ENCODE measurements at places on chromosomes 4 and X. TPM values are rescaled to one million over a fixed set of nuclear protein-coding genes. Genes with fewer than 3 reads are reported as not detected.

DNA sequence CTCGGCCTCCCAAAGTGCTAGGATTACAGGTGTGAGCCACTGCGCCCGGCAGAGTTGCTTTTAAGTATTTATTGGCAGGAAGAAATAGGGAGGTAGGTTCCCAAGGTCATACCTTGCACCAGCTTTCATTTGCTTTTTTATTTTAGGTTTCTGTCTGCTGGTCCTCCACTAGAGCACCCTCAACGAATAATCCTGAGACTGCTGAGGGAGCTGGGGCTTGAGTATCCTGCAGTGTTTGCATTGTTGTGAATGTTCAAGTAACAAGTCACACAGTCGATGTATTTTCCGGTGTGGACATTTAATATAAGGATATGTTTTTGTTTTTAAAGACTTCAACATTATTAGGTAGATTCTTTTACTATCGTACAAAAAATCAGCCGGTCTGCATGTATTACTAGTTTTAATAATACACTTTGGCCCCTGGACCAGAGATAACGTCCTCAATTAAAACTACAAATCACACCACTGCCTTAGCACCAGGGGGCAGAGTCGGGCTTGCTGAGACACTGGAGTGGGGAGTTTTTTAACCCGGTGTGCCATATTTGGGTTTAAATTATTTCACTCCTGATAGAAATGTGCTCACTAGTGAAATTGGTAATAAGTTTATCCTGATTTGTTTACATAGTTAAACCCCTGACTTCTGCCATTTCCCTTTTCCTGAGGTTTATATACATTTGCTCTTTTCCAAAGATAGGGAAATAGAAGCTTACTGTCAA is 11.6 kb downstream of the SMIM20 start:
- DNase-seq: no peak

GRCh38 chr4:154218051-154218450 is 273.5 kb downstream of the DCHS2 start:
- no peak for DNase-seq

GRCh38 chr4:21181716-21182115 is 481.5 kb downstream of the PACRGL start:
- DNase-seq: no peak

- DNase-seq: peak; percentile 43
These were observed 33.1 kb upstream of the DDX3X start for GRCh38 chrX:41300758-41301437.

GRCh38 chrX:7801711-7802110 is 41.3 kb upstream of the VCX start:
- DNase-seq: no peak

DNA sequence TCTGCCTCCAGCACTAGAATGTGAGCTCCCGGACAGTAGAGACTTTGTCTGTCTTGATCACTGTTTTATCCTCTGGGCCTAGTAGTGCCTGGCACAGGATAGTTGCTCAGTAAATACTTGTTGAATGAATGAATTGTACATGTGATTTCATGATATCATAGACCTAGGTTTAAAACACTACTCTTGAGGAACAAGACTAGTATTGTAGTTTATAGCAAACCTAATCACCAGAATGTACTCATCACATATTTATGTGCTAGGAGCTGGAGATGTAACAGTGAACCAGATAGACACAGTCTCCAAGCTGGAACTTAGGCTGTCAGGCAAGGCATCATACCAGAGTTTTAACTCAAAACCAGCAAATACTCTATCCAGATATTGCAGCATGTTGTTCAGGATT is 23.5 kb downstream of the GAB3 start:
- no peak for DNase-seq

DNA sequence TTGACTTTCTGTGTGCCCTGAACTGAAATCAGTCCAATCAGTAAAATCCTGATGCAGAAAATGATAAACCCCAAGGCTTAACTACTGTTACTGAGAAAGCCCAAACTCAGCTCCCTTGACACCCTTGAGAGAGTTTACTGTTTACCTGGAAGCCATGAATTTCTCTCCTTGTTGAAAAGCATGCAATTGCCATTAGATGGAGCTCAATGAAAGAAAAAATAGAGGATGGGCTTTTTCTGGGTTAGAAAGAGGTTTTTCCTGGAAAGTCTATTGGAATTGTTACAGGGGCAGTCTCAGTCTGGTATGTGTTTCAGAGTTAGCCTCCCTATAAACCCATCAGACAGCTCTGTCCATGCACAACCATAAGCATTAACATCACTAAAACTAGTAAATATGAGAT is 66.4 kb upstream of the C4orf54 start:
- no peak for DNase-seq

GRCh38 chr4:68148800-68149685 is 19.4 kb upstream of the TMPRSS11F start:
- DNase-seq: no peak

GRCh38 chrX:103254171-103254824 is 657 bp downstream of the TCEAL8 start:
- DNase-seq: no peak

DNA sequence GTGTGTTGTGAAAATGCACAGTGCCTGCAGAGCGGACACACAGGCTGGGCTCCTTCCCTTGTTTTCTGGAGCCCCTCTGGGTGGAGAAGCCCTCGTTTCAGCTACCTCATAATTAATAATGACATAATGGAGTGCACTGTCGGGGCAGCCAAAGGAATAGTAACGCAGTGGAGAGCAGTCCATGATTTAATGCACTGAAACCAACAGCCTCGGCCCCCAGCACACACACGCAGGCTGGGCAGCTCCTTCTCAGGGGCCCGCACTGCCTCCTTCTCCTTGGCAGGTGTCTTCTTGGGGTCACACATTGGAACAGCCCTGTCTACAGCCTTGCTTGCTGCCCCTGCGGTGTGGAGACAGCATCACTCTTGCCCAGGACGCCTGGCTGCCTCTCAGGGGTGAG is 89.2 kb downstream of the DCTD start:
- DNase-seq: no peak

GRCh38 chr4:169385376-169385775 is 114.6 kb upstream of the SH3RF1 start:
- DNase-seq: peak; percentile 22

DNA sequence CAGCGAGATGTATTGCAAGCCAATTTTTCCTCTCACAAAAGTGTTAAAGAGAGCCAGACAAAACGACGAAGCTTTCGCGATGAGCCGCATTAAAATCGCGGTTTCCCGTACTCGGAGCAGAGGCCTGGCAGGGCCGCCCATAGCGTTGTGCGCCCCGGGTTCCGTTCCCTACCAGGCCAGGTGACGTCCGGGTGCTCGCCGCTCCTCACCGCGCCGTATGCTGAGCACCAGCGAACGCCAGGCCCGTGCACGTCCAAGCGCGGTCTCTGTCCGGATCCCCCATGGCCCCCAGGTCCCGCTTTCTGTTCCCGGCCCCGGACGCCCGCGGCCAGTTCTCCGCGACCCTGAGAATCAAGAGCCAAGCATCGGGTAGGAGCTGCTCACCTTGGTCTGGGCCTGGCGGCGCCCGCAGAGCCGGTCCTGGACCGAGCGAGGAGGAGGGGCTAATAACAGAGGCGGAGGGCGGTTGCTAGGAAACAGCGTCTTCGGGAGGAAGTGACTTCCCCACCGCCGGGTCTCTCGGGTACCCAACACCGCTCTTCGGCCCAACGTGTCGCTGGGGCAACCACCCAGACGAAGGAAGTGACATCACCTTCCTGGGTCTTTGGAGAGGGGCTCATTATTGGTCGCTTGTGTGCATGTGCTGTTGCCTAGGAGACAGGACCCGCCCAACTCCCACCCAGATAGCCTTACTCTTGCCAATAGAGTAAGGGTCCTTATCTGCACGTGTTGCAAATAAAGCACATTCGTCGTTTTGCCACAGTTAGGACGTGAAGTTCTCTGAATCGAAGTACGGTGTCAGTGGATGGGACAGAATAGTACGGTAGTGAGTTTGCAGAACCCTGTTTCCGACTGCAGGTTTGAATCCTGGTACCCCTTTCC is at the start of gene MAP9:
MAP9 (minus strand) TSS at position 579 of the 882 bp plus-strand sequence. CDS start 1,115 bp downstream, outside the sequence.
- DNase-seq: peak; percentile 84

DNA sequence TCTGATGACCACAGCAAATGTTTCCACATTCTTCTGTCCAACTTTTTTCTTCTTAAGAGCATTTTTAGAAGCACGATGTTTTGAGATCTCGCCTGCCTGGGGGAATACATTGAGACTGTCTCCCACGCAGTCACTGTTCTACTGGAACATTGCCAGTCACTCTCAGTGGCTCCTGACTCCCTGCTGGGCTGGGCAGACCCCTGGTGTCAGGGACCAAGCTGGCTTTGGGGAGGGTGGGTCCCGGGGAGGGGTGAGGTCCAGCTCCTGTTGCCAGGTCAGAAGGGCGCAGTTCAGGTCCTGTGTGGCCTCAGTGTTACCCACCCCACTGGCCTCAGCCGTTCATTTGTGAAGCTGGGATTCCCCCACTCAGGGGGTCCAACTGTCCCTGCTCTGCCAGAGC is 18.9 kb upstream of the ABLIM2 start:
- no peak for DNase-seq

GRCh38 chr4:179536694-179537093 is 2094.5 kb upstream of the AGA start:
- DNase-seq: no peak

GRCh38 chr4:165177725-165178666 is 29.4 kb upstream of the KLHL2 start:
- DNase-seq: no peak

GRCh38 chrX:47658301-47658683 is 688 bp downstream of the UXT start:
- DNase-seq: no peak

GRCh38 chr4:10087152-10087791 is 29.3 kb downstream of the WDR1 start:
- no peak for DNase-seq

GRCh38 chr4:7634661-7635251 is 200.0 kb upstream of the PSAPL1 start:
- DNase-seq: no peak

DNA sequence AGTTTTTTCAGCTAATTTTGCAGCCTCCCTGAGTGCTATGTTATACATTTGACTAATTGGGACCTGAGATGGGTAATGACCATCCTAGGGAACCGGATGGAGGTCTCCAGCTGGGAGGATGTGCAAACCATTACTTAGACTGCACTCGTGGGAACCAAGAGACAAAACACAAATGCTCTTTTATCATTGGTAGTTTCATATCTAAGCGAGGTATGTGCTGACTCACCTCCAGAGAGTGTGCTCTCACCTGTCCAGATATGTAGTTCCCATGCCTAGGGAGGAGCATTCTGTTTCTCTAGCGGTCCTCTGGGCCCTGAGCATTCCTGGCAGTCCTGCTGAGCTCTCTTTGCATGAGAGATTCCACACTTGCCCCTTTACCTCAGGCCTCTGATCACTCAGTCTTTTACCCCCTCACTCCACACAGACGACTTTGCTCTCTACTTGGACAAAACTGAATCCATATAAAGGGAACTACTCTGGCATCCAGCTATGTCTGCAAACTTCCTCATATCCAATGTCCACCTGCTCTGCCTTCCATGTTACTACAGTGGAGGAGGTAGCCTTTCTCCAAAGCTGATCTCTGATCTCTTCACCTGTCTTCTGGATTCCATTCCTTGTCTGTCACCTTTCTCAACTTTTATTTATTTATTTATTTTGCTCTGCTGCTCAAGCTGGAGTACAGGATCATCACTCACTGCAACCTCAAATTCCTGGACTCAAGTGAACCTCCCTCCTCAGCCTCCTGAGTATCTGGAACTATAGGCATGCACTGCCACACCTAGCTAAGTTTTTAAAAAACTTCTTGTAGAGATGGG is 88.4 kb downstream of the LRP2BP start:
- no peak for DNase-seq

GRCh38 chr4:133997436-133997835 is 204.2 kb downstream of the PABPC4L start:
- DNase-seq: no peak

DNA sequence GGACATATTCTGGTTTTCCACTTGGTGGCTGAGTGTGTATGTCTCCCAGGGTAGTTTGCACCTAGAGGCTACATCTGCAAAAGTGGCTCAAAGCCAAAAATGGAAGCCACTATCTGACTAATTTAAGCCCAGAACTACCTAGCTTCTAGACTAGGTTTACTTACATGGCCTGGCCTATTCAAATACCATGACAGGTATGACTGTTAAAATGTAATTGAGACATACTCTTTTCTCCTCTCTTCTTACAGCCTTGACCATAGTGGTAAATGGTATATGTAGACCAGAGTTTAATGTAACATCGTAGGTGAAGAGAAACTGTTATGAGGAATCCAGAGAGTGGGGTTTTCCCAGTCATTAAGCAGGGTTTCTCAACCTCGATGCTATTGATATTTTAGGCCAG is 2.6 kb upstream of the TRPC5 start:
- no peak for DNase-seq

DNA sequence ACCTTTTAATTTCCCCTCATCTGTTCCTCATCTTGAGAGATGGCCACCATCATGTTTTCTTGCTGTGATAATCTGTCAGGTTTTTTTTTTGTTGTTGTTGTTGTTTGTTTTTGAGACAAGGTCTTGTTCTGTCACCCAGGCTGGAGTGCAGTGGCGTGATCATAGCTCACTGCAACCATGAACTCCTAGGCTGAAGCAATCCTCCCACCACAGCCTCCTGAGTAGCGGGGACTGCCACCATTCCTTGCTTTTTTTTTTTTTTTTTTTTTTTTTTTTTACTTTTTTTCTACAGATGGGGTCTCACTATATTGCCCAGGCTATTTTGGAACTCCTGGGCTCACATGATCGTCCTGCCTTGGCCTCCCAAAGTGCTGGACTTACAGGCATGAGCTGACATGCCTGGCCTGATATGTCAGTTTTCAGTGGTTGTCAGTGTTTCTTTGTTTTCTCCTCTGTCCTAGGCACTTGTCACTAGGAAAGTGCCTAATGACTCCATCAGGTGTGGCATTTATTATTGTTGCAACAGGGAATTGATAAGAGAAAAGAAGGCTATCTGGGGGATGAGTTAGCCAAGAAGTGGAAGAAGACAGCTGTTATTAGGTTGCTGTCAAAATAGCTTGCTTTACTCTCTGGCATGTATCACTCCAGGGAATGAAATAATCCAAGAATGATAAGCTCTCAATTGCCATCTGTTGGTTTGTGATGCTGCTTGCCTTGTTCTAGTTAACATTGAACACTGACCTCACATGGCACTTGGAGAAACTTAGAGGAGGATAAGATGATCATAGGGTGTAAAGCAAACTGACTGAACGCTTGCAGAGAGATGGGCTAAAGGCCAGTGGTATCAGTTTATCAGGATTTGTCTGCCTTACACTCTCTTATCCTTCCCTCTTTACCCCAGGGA is 41.7 kb downstream of the TMEM164 start:
- no peak for DNase-seq

Gene DDIT4L
- 2.6 TPM for total RNA-seq

Gene SFRP2
- total RNA-seq: not detected

Gene FHIP1A
- total RNA-seq: 3.0 TPM

Gene IL21
- not detected for total RNA-seq

Gene CLDN22
- not detected for total RNA-seq

Gene SPANXA2
- 0.68 TPM for total RNA-seq

Gene SOWAHB
- total RNA-seq: not detected

Gene ODAM
- total RNA-seq: not detected

Gene SMARCA1
- total RNA-seq: 58.4 TPM

Gene ADH7
- total RNA-seq: not detected

Gene GABRB1
- not detected for total RNA-seq

Gene PFKFB1
- total RNA-seq: not detected

Gene DUSP9
- total RNA-seq: not detected

Gene SMAD1
- total RNA-seq: 13.4 TPM

Gene RIPPLY1
- total RNA-seq: not detected

Gene SYTL5
- 0.22 TPM for total RNA-seq

Gene GIMD1
- total RNA-seq: not detected
